NCI-H1436 treated with DMSO at 0.1 percent for 48 hours (cell line): ENCODE measurements at places on chromosomes 7 and 10.

DNA sequence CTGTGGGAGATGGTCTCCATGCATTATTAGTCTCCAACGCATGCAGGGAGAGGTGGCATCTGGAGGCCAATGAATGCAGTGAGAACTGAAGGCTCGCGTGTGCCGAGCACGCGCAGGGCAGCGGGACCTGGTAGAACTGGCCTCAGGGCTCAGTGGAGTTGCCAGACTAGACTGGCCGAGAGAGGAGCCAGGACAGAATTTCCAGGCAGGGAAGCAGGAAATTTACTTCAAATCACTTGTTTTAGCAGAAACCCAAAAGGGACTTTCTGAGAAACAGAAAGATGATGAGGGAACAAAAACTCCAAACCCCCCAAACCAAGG lies 311.0 kb upstream of the IMMP2L start:
- DNase-seq, result no peak

- no peak for DNase-seq
Observed at GRCh38 chr10:15775513-15775912, 55.8 kb upstream of the ITGA8 start.

GRCh38 chr7:37535841-37536240 lies 87.2 kb upstream of the ELMO1 start:
- DNase-seq, result no peak

GRCh38 chr10:116151076-116151475 lies 121.9 kb downstream of the GFRA1 start:
- DNase-seq, result no peak

DNA sequence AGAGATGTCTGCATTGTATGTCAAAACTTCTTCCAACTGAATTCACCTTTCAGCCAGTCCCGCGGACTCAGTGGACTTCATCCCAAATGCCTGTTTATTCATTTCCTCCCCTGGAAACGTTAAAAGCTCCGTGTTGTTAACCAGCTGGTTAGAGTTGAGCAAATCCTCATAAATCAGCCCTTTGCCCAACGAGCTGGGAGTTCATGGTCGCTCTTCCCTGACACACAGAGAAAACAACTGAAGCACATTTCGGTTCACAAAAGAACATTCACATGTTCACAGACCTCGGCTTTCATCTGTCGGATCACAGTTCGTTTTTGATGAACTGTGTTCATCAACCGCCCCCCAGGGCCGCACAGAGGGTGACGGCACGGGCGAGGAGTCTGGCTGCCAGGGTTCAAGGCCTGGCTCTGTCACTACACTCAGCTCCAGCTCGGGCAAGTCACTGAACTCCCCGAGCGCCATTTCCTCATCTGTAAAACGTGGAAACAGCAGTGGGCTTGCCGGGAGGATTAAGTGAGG lies 62.6 kb downstream of the GLI3 start:
- no peak for DNase-seq

DNA sequence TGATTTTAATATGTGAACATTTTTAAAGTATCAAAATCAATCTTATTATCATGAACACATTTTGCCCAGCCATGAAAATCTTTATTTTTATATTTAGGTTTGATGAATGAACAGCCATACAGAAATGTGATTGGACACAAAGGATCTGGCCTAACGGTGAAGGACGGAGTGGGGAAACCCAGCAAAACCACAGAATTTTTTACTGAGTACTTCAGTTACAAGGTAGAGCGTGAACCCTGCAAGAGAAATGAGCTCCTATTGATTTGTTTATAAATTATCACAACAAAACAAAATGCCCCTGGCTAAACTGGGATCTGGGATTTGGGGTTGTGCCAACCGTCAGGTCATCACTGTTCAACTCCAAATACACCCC lies 118.8 kb downstream of the JAZF1 start:
- DNase-seq, result no peak

DNA sequence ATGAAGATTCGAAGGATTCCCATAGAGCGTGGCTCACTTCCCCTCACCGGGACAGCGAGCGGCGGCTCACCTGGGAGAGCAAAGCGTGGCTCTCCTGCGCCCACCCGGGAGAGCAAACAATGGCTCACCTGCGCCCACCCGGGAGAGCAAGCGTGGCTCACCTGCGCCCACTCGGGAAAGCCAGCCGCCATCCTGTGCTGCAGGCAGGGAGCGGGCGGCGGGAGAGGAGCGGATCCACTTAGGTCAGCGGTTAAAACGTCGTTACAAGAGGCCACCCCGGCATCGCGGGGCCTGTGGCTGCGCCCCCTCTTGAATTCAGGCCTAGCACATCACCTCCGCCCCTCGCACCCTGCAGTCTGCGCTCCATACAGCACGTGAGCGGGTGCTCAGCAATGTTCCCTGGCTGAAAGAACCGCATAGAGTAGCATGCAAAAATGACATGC lies 461 bp upstream of the FIGNL1 start:
- no peak for DNase-seq

- no peak for DNase-seq
Observed at GRCh38 chr7:107463139-107464078, 6.4 kb upstream of the GPR22 start.

GRCh38 chr7:29825775-29826529 lies 19.6 kb downstream of the WIPF3 start:
- no peak for DNase-seq

- DNase-seq, result no peak
Observed at GRCh38 chr10:4653160-4653559, 172.8 kb upstream of the AKR1E2 start.

DNA sequence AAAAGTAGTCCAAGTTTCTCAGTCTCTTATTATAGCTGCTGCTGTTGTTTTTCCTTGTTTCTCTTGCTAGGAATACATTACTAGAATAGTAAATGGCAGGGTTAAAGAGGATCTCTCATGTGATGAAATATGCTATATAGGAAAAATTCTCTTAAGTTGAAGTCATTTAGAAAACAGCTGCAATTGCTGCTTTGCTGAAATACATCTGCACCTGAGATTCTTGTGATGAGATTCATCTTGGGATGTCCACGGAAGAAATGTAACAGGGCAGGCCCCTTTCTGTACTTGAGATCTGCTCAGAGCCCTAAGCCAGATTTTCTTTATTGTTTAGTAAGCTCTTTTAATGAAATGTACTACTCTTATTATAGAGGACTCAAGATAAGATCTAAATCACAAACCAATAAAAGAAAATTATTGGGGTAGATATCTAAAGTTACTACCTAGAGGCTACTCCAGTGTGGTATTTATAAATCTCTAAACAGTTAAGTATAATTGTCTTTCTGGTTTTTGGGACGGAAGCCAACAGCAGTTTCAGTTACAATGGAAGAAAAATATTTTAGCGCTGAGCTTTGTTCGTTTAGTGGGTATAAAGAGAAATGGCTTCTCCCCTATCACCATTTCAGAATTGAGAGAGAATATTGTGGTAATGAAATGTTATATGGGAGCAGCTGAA lies 701.5 kb downstream of the KCNMA1 start:
- DNase-seq, result no peak

- DNase-seq, result no peak
Observed at GRCh38 chr10:124867304-124867703, 65.7 kb downstream of the ABRAXAS2 start.

DNA sequence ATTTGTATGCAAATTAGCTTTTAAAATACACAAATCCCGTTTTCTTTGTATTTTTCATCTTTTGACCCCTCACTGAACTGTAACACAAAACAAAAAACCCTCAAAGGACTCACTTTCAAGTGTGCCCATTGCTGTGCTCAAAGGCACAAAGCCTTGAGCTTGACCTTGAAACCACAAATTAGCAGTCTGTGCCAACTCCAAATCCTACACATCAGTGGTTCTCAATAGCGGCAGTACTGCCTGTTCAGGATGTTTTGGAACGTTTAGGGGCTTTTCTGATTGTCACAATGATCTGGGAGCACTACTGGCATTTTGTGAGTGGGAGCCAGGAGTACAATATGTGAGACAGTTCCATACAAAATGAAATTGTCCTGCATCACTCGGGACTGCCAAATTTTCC lies 55.5 kb downstream of the KDM7A start:
- DNase-seq, result no peak

DNA sequence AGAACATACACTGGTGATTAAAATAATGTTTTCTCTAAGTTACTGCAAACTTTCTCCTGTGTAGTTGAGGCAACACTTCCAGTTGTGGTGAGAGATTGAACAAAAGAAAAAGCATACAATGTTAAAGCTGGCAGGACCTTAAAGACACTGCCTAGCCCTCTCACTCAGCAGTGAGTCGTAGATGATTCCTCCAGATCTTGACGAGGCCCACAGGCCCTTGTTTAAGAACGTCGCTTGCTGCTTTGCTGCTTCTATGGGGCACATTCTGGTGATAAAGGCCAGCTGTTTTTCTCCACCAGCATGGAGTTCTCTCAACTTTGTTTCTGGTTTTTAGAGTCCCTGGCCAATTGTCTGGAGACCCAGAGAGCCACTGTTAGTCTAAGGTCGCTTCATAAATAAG lies 2.8 kb upstream of the DENND11 start:
- DNase-seq, result no peak

DNA sequence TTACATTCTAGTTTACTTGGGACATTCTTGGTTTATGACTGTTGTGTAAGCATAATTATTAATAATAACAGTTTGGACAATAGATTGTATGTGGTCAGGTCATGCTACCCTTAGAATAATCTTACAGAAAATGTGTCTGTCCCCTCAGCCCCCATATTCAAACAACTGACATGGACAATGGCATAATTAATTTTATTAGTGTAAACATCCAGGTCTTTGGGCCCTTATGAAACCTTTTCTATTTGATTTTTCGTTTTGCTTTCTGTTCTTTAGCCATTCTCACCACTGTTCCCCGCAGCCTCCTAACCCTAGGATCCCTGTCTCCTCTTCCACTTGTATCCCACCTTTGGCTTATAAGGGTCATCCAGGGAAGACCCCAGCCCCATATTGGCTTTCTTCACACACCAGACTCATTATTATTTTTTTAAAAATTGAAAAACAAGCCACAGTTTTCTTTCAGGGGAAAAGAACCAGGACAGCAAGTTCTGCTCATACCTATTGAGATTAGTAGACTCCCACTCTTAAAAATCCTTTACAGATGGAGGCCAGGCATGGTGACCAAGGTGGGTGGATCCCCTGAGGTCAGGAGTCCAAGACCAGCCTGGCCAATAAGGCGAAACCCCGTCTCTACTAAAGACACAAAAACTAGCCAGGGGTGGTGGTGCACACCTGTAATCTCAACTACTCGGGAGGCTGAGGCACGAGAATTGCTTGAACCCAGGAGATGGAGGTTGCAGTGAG lies 11.5 kb downstream of the VIM start:
- no peak for DNase-seq

DNA sequence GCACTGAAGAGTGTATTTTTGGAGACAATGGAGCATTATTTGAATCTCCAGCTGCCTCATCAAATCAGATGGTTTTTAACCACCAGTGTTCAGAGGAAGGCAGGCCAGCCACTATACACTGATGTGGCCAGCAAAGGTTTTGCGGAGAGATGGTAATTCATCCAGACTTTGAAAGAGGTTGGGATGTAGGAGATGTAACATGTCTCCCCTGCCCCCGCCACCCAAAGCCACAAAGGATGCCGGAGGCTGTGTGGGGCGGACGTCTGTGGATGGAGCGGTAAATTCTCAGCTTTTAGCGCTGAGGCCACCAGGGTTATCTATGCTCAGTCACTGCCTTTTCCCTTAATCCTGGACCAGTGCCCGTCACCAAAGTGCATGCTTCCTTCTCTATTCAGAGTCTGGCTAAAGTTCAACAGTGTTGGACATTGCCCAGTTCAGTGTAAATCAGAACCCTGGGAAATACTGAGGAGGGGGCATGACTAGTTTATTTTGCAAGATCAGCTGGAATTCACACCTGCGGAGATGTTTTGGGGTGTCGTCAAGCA lies 3.7 kb upstream of the TRIP6 start:
- no peak for DNase-seq

GRCh38 chr10:130804281-130804680 lies 507.2 kb downstream of the TCERG1L start:
- DNase-seq, result no peak

DNA sequence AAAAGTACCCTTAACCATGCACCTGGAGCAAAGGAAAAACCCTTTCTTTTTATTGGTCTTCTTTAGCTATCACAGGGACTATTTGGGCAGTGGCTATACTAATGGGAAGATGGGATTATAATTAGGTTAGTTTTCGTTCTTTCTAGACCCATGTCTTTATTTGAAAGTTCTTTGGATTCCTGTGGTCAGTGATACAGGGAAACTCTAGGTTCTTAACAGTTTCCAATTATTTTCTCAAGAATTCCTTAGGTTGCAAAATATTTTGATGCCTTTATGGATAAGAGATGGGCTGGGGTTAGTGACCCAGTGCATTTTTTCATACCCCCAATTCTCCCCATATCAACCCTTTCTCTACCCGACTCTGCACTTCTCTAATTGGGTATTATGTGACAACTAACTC lies 49.0 kb downstream of the ADD3 start:
- DNase-seq, result no peak

- no peak for DNase-seq
Observed at GRCh38 chr7:43735802-43736603, 6.7 kb upstream of the COA1 start.

GRCh38 chr7:24417526-24418120 lies 133.6 kb downstream of the NPY start:
- DNase-seq, result no peak

DNA sequence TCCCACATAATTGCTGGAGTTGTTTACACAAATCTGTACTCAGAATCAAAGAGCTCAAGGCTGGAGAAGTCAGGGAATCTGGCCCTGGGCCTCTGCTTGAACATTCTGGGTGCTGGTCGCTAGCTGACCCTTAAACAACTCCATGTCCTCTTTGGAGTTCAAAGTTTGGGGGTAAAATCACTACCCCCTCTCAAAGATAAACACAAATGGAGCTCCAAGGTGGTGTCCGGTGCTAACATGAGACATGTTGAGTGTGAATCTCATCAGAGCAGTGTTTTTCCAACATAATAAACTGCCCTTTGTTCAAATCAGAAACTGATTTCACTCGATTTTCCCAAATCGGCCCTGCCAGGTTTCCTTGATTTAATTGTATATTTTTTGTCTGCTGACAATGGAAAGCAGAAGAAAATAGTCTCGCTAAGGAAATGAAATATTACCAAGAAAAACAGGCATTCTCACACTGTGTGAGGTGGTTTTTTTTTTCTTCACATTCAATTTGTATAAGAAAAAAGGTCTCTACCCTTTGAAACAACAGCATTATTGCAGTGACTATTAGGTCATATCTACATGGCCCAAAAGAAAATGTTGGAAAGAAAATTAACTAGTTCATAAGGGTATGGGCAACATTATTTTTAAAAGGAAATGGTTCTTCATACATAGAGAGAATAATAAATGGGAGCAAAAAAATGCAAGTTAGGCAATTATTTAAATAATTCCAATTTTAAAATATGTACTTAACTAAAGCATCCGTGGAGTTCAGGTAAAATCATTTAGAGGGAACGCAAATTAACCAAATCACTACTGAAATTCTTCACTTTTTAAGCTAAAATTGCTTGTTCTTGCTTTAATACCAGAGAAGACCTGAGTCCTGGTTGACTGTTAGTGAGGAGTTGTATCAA lies 56.1 kb upstream of the CAPZA2 start:
- no peak for DNase-seq
